Foreskin fibroblast (primary cell): ENCODE measurements at places on chromosomes 6 and 20.

DNA sequence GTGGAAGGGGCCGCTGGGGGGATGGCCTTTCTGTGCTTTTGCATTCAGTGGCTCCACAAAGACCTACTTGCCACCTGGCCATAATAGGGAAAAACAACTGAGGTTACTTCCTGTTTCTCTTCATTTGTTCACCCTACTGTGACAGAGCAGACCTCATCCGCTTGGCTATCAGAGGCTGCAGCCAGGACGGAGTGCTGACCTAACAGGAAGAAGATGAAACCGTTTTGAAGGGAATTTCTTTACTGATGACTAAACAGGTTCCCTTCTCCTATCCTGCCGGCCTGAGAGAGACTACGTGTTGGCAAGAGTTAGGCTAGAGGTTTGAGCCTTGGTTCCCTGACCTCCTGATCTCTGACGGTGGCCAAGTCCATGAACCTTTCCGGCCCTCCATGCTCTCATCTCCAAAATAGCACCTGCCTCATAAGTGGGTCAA is 21.3 kb downstream of the PRR18 start:
- DNase-seq: no peak

DNA sequence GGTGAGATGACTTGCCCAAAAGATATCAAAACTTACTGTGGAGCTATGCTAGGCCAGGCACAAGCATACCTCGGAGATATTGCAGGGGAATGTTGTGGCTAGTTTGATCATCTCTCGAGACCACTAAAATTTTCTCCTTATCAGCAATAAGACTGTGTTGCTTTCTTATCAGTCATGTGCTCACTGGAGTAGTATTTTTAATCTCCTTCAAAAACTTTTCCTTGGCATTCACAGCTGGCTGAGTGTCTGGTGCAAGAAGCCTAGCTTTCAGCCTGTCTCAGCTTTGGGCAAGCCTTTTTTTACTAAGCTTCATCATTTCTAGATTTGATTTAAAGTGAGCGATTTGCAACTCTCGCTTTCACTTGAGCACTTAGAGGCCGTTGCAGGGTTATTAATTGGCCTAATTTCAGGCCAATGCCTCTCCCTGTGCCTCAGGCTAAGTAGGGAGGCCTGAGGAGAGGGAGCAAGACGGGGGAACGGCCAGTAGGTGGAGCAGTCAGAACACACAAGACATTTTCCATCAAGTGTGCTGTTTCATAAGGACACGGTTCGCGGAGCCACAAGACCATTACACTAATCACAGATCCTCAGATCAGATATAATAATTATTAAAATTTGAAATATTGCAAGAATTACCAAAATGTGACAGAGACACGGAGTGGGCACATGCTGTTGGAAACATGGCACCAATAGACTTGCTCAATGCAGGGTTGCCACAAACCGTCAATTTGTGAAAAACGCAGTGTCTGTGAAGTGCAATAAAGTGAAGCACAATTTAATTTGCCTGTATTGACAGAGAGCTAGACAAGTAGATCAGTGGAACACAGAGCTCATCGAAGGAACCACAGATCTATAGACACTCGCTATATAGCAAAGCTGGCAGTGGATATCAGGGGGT is 106.8 kb upstream of the SIRPG start:
- DNase-seq: peak; percentile 79

- peak; percentile 63 for DNase-seq
These were observed 66.6 kb upstream of the CCDC167 start for GRCh38 chr6:37566111-37566949.

DNA sequence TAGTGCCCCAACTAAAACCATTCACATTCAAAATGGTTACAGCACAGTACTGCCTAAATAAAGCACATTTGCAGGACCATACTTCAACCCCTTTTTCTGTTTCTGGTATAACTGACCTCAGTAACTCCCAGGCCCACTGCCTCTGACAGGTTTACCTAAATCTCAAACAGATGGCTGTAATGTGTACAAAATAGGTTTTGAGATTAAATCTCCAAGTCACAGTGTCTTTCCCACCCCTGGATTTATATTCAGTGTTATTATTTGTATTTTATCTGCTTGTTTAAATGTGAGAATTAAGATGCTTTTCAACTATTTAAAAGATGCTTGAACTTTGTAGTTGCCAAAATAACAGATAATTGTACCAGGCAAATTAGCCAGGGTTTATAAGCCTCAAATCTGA is 4.7 kb upstream of the KIF6 start:
- no peak for DNase-seq

DNA sequence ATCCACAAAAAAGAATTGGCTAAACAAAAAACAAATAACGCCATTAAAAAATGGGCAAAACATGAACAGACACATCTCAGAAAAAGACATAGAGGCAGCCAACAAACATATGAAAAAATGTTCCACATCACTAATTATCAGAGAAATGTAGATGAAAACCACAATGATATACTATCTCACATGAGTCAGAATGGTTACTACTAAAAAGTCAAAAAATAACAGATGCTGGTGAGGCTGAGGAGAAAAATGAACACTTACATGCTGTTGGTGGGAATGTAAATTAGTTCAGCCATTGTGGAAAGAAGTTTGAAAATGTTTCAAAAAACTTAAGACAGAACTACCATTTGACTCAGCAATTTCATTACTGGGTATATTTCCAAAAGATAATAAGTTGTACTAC is 430.1 kb upstream of the JAG1 start:
- no peak for DNase-seq

DNA sequence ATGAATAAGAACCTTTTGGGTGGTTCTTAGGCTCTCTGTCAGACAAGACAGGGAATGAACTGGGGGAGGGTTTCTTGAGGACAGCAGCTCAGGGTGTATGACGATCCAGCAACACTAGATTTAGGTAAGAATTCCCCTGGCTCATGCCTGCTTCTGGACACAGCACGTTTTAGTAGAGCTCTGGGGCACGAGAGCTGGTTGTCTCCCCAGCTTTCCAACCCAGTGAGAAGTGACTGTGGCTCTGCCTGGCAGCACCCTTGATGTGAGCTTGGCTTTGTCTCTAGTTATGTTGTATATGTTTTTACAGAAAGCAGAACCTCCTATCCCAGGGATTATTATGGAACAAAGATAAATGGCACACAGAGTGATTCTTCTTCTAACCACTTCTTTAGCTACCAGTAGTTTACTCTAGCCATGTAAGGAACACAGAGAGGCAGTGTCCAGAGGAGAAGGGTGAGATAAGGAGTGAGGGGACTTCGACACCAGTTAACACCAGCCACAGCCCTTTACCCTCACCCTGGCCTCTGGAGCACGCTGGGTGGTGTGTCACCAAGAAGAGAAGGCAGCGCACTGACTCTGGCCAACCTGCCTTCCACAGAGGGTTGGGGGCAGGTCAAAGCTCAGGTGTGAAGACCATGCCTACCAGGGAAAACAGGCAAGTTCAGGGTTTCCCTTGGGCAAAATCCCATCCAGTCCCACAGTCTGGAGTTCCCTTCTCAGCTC is 3.9 kb downstream of the APOBEC2 start:
- DNase-seq: no peak

- DNase-seq: no peak
These were observed 77.6 kb upstream of the PTPRK start for GRCh38 chr6:128597956-128598355.

DNA sequence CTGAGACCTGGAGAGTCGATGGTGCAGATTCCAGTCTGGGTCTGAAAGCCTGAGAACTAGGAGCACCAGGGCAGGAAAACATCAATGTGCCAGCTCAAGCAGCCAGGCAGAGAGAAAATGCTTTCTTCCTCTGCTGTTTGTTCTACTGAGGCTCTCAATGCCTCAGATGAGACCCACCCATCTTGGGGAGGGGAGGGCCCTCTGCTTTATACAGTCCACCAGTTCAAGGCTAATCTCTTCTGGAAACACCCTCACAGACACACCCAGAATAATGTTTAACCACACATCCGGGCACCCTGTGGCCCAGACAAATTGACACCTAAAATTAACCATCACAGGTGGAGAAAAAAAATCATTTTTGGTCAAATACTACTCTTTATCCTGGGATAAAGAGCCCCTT is 89.3 kb upstream of the SLC22A23 start:
- DNase-seq: no peak

DNA sequence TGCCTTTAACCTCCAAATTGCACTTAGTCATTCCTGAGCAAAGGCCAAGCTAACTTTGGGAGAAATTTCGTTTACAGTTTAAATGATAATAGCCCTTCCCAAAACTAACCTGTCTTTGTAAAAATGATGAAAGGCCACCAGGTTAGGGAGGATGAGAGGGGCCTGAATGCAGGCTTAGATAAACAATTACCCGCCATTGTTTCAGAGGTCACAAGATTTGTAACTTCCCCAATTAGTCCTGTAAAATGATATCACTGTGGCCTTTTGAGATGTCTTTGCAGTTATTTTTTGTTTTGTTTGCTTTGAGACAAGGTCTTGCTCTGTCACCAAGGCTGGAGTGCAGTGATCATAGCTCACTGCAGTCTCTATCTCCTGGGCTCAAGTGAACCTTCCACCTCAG is 26.3 kb downstream of the GNL1 start:
- no peak for DNase-seq

GRCh38 chr6:22632581-22633145 is 63.3 kb downstream of the HDGFL1 start:
- no peak for DNase-seq
